Pancreas (tissue), 10 donors: ENCODE measurements at places on chromosomes 5 and 9. TPM values are rescaled to one million over a fixed set of nuclear protein-coding genes. Genes with fewer than 3 reads are reported as not detected.

GRCh38 chr9:127844821-127845359 lies 9.6 kb downstream of the ENG start:
- no peak for DNase-seq

DNA sequence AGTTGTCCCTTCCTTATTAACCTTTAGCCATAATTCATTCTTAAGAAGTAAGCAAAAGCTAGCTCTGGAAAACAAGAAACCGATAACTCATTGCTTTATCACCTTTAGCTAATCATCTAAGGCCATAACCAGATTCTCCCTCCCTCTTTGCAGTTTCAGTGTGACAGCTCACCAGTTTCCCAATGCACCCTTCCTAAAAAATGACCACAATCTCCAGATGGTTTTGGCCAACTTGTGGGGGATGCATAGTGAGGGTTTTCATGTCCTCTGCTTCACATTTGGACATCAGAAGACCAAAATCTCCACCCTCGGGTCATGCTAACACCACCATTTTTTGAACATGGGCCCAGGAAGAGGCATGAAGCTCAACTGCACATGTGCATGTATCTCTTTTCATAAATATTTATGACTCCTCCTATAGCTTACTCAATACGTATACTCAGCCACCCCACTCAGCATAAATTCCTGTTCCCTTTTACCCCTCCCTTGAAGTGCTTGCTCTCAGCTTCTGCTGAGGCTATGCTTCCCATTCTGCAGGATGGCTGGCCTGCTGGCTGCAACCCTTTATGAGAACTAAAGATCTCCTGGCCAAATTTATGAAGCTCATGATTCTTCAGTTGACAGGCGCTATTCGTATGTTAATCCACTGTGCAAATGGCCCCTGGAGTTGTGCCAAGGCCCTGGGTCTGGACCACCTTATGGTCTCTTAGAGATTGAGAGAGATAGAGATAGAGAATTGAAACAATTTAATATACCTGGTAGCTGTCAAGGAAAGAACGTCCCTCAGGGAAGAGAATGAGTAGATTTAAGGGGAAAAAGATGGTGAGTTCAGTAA lies 14.8 kb downstream of the PPP3R2 start:
- DNase-seq: no peak

DNA sequence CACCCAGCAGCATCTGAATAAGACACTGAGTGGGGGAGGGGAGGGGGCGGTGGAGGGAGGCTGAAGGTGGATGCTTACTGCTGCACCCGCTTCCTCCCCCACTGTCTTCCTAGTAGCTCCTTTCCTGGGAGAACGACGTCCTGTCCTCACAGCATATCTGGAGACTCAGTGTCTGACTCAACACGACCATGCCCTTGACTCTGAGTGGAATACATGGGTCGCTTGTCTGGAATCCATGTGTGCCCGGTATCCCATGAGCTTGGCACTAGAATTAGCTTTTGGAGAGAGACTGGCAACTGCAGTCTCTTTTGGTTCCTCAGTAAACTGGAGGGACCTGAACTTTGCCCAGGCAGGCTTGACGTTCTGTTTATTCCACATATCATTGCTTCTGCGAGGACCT lies 125.4 kb upstream of the FAM120A start:
- DNase-seq: no peak

DNA sequence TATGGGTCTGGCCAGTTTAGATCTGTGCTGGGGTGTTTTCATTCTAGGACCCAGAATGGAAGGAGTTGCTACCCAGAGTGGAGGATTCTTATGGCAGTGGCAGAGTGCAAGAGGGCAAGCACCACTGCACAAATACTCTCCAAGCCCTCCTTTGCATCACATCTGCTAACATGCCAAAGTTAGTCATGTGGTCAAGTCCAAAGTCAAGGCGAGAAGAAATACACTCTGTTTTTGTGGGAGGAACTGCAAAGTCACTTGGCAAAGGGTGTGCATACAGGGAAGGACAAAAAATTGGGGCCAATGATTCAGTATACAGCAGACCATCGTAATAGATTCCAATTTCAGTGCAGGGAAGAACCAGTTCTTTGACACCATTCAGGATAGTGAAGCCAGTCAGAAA lies 43.9 kb upstream of the HMGCS1 start:
- no peak for DNase-seq

DNA sequence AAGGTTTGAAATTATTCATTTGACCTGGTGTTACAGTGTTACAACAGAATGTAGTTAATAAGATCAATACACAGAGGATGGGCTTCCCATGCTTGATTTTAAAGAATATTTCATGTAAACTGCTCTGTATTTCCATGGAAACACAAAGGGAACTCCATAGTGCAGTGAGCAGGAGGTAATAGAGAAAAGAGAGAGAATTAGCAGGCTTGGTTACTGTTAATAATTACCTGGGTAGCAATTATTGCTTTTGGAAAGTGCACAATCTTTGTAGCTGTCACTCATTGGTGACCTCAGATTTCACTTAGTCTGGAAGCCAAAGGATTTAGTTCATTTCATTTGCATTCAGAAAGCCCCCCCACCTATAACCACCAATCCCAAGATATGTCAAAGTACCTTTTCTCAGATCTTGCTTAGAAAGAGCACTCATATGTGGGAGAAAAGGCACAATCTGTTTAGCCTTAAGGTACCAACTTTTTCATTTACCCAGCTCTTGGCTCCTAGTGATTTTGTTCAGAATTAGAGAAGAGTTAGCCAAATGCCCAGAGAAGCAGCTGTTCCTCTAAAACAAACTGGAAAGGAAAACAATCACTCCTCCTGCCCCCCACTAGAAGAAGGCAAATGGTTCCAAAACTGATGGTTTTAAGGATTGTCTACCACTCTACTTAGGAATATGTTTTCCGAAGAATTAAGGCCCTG lies 234.5 kb upstream of the SLC24A2 start:
- DNase-seq: no peak

DNA sequence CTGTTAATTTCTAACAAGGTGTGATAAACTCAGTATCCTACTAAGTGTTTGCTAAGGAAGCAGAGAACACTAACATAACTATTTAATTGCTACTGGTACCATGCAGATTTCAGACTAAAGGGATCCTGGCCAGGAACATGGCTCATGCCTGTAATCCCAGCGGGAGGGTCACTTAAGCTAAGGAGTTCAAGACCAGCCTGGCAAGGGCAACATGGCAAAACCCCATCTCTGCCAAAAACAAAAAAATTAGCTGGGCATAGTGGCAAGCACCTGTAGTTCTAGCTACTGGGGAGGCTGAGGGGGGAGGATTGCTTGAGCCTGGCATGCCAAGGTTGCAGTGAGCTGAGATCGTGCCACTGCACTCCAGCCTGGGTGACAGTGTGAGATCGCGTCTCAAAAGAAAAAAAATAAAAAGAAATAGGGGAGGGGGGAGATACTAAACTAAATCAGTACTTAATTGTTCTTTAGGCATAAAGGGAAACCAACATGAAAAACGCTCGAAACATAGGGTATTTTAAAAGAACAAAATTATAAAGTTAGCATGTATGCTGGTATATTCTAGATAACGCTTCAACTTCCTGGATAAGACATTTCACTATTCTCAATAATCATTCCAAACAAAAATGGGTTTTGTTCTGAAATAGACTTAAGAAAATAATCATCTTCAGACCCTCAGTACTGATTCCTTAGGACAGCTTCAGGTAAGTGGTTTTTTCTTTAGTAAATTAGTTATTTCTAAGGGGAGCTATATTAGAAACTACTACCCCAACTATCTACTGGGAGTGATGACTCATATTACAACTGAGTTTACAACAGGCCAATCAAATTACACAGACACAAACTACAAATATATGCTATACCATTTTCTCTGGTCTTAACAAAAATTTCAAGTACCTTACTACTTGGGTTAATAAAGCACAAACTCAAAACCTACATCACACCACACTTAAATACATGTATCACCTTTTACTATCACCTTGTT lies 3.5 kb downstream of the PANK3 start:
- DNase-seq: no peak

GRCh38 chr9:16139774-16140173 lies 586.9 kb downstream of the CCDC171 start:
- no peak for DNase-seq

- no peak for DNase-seq
These were observed 129.7 kb downstream of the CDC42SE2 start for GRCh38 chr5:131393498-131393968.

- no peak for DNase-seq
These were observed 73.7 kb upstream of the FST start for GRCh38 chr5:53406630-53407316.

DNA sequence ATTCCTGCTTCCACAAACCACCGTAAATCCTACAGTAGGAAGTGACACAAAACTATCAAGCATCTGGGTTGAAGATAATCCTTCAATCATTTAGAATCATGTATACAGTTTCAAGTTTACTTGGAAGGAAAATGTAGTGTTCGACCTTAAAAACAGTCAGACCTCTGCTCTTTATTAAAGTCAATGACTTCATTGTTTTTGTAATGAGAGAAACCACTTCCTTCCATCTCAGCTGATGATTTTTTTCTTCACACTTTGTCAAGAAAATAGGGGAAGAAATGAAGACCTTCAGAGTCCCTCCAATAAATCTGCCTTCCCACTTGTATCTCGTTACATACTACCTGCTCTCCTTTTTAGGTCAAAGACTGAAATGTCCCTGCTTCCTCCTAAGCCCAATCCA lies 30.1 kb downstream of the TUSC1 start:
- DNase-seq: no peak

GRCh38 chr5:9057406-9058000 lies 488.4 kb downstream of the SEMA5A start:
- no peak for DNase-seq

The SLC36A3 gene
- total RNA-seq: not detected

The CCL27 gene
- not detected for total RNA-seq

The SUSD3 gene
- 0.85 TPM for total RNA-seq

The EQTN gene
- 0.65 TPM for total RNA-seq

The PCYOX1L gene
- 2.7 TPM for total RNA-seq

The GRXCR2 gene
- total RNA-seq: 0.12 TPM
